Neural progenitor cell (in vitro differentiated cells): ENCODE measurements at places on chromosomes 7 and 10. TPM values are rescaled to one million over a fixed set of nuclear protein-coding genes. Genes with fewer than 3 reads are reported as not detected.

DNA sequence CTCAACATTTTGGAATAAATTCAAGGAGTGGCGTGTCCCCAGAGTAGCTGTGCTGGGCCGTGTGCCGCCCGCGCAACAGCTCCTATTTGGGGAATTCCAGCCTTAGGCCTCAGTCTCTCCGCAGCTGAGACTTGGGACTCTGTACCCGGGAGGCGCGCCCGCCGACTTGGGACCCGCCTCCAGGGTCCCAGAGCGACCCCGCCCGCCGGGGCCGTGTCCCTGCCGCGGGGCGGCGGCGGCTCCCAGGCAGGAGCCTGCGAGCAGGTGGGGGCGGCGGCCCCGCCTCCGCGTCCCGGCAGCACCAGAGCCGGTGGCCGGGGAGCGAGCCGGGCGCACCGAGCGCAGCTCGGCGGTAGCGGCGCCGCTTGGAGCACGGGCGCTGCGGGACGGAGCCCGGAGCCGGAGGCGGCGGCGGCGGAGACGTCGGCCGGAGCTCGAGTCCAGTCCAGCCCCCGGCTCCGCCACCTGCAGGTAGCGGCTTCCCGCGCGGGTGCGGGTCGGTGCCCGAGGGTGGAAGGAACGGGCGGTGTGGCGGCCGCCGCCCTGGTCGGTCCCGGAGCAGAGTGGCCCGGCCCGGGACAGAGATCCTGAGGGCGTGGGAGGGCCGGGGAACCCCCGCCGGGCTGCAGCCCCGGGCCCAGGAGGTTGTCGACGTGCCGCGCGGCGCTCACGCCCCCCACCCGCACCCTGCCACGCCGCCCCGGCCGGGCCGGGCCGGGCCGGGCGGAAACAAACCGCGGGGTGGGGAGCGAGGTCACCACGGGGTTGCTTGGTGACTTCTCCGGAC is at the start of gene WIPF3:
WIPF3 (plus strand) TSS at position 301 of the 787 bp plus-strand sequence. CDS start 28,217 bp downstream, outside the sequence.
- peak within 1 kb of the TSS; percentile 86 for H3K4me3 ChIP-seq
- DNase-seq, result peak; percentile 88
- H3K36me3 ChIP-seq, result no peaks in the 10 kb centered on the region
- H3K27ac ChIP-seq, result no peak within 1 kb of the TSS

GRCh38 chr10:35208949-35209613 is 82.4 kb downstream of the CREM start:
- no peak for DNase-seq
- peaks cover 18% of the 10 kb centered on the region for H3K4me1 ChIP-seq
- no peaks in the 10 kb centered on the region for H3K36me3 ChIP-seq

GRCh38 chr10:70679498-70679897 is 7.2 kb downstream of the ADAMTS14 start:
- H3K36me3 ChIP-seq, result no peaks in the 10 kb centered on the region
- H3K4me3 ChIP-seq, result no peak overlapping the region
- H3K27ac ChIP-seq, result no peak overlapping the region
- H3K27me3 ChIP-seq, result peaks cover 4% of the 10 kb centered on the region
- no peak for DNase-seq
- H3K4me1 ChIP-seq, result no peaks in the 10 kb centered on the region

- H3K27ac ChIP-seq, result no peak overlapping the region
- H3K4me3 ChIP-seq, result peak overlapping the region; percentile 9
- DNase-seq, result peak; percentile 58
- peaks cover 64% of the 10 kb centered on the region for H3K27me3 ChIP-seq
- H3K36me3 ChIP-seq, result no peaks in the 10 kb centered on the region
These were observed 43.6 kb downstream of the NKX6-2 start for GRCh38 chr10:132742167-132742836.

DNA sequence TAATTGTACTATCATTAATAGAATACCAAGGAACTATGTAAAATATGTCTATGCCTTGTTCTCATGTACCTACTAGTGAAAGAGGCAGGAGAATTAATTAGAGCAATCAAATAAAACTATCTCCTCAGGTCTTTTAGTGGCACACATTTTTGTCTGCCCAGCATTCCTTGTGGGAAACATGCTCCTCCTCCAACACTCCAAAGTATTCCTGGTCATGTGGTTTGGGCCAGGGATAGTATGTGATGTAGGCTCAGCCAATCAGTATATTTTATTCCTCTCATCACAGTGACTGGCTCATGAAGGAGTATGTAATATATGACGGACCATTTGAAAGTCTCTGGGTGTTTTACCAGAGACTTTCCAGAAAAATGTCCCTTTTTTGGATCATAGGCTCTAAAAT is 16.7 kb upstream of the SYPL1 start:
- no peak overlapping the region for H3K4me3 ChIP-seq
- H3K27me3 ChIP-seq, result no peaks in the 10 kb centered on the region
- H3K4me1 ChIP-seq, result no peaks in the 10 kb centered on the region

DNA sequence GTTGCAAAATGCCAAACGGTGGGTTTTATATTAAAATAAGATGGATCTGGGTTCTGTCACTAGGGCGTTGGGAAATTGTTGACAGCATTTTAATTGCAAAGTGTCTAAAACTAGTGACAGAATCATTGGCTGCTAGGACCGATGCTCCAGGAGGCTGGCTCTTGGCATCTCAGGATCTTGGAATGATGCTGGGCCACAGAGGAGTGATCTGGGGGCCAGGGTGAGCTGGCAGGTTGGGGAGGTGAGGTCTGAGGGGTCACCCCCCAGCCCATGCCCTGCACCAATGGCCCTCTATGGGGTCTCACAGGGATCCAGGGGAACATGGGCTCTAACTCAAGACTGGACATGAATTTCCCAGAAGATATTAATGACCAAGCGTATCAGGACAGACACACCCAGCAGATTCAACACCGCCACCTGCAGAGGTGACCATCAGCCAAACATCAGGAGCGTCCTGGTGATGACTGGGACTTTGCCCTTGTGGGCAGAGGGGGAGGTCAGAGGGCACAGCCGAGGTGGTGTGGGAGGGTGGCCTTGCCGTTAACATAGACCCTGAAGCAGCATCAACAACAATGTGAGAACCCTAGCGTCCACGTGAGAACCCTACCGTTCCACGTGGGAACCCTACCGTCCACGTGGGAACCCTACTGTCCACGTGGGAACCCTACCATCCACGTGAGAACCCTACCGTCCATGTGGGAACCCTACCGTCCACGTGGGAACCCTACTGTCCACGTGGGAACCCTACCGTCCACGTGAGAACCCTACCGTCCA is 89.0 kb upstream of the PPP2R2D start:
- no peak overlapping the region for H3K27ac ChIP-seq
- DNase-seq, result no peak
- H3K36me3 ChIP-seq, result no peaks in the 10 kb centered on the region
- no peak overlapping the region for H3K4me3 ChIP-seq

DNA sequence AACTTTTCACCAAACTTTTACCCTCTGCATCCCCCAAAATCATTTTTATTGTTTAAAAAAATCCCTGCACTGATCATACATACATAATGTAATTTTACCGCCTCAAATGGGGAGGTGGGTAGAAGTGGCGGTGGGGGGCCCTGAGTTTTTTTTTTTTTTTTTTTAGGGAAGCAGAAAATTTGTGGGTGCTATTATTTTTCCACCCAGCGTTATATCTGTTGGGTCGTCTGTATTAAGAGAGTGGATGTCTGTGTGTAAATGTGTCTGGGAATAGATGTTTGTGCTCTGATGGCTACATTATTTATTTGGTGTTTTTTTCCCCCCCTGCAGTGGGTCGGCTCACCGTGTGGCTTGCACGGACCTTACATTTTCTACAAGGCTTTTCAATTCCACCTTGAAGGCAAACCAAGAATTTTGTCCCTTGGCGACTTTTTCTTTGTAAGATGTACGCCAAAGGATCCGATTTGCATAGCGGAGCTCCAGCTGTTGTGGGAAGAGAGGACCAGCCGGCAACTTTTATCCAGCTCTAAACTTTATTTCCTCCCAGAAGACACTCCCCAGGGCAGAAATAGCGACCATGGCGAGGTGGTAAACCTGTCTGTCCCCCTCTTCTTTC is 438 bp downstream of the ARID5B start:
- no peaks in the 10 kb centered on the region for H3K4me1 ChIP-seq
- peak overlapping the region; percentile 69 for H3K4me3 ChIP-seq

DNA sequence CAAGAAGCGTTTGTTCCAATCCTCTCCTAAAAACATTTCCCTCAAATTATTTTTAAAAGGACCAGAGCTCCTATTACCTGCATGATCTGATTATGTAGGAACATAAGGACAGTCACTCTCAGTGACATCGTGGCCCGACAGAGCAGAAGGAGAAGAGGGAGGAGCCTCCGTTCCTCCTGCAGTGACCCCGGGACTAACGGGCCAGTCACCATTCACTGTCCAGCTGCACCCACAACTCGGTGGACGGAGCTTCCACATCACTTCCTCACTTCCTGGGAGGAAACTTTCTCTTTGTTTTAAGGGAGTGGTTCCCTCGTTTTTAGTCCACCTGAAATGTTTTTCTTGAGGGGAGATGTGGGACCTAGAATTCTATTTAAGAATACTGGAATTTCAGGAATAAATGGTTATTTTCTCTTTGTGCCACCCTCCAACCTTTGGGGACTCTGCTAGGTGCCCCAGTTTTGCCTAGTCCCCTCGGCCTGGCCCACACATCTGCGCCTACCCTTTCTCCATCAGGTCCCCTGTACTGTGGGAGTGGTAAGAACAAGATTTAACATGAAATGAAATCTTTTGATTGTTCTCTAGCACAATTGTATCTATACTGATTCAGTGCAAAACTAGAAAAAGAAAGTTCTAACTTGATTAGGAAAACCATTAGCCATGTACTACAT is 173.5 kb upstream of the RNF32 start:
- no peaks in the 10 kb centered on the region for H3K27me3 ChIP-seq
- H3K4me3 ChIP-seq, result no peak overlapping the region
- no peaks in the 10 kb centered on the region for H3K4me1 ChIP-seq
- no peak overlapping the region for H3K27ac ChIP-seq
- no peak for DNase-seq

GRCh38 chr7:80726666-80727065 is 88.2 kb downstream of the CD36 start:
- H3K36me3 ChIP-seq, result no peaks in the 10 kb centered on the region
- H3K4me3 ChIP-seq, result no peak overlapping the region
- no peak overlapping the region for H3K27ac ChIP-seq
- H3K4me1 ChIP-seq, result peaks cover 16% of the 10 kb centered on the region
- H3K27me3 ChIP-seq, result no peaks in the 10 kb centered on the region

GRCh38 chr7:110922906-110923305 is 168.0 kb upstream of the LRRN3 start:
- H3K27me3 ChIP-seq, result no peaks in the 10 kb centered on the region
- H3K36me3 ChIP-seq, result no peaks in the 10 kb centered on the region
- H3K27ac ChIP-seq, result no peak overlapping the region
- H3K4me3 ChIP-seq, result no peak overlapping the region

DNA sequence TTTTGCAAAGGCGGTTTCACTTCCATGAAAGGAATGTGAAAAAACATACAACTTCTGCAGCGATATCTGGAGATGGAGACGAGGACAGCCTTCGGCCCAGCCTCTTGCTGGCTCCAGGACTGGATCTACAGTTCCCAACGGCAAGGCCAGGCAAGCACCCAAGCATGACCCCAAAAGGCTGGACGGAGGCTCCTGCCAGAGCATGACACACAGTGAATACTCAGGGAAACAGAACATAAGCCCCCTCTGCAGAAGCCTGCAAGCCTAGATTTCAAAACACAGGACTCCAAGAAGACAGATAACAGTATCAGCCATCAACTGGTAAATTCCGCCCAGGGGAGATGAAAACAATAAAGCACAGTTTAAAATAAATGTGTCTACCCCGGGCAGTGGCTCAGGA is 3.3 kb upstream of the LRRC27 start:
- no peak overlapping the region for H3K4me3 ChIP-seq
- peaks cover 25% of the 10 kb centered on the region for H3K4me1 ChIP-seq
- no peak for DNase-seq
- no peak overlapping the region for H3K27ac ChIP-seq

DNA sequence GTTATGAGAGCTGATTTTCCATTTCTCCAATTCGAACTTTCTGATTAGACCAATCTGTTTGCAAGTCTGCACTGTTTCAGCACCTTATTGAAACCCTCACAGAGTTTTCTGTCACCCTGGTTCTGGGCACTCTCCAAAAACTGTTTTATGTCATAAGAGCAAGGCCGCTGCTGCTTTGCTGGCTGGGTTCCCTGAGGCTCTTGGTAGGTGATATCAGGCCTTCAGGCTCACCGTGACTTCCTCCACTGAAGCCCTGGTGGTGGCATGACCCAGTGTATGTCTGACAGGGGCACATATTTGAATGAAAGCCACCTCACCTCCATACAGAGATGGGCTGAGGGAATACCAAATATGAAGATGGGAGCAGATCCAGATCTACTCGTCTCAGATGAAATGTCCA is 8.3 kb downstream of the RABGEF1 start:
- no peak overlapping the region for H3K27ac ChIP-seq
- H3K27me3 ChIP-seq, result no peaks in the 10 kb centered on the region
- peaks cover 11% of the 10 kb centered on the region for H3K4me1 ChIP-seq
- no peaks in the 10 kb centered on the region for H3K36me3 ChIP-seq
- H3K4me3 ChIP-seq, result no peak overlapping the region

DNA sequence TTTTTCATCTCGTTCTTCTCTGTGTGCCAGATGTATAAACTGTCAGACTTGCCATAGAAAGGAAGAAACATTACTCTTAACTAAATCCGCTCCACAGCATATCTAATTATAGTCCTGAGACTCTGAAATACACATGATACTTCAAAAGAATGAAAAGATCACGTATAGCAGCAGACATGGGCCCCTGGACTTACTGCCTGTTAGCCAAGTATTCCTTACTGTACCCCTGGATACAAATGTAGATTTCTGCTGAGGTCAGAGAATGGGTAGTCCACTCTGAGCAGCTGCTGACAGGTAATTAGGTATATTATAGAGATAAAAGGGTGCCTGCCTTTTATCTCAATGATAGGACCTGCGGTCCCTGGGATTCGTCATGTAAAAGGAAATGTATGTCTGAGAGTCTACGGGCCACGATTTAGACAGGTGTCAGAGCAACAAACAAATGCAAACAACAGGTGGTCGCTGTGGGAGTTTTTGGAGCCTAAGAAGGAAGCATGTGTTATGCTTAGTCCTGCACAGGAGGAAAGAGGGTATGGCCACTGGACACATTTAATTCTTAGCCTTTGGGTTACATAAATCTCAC is 69.4 kb downstream of the VOPP1 start:
- no peak for DNase-seq
- H3K27me3 ChIP-seq, result no peaks in the 10 kb centered on the region
- H3K4me1 ChIP-seq, result peaks cover 21% of the 10 kb centered on the region
- no peaks in the 10 kb centered on the region for H3K36me3 ChIP-seq
- no peak overlapping the region for H3K4me3 ChIP-seq

DNA sequence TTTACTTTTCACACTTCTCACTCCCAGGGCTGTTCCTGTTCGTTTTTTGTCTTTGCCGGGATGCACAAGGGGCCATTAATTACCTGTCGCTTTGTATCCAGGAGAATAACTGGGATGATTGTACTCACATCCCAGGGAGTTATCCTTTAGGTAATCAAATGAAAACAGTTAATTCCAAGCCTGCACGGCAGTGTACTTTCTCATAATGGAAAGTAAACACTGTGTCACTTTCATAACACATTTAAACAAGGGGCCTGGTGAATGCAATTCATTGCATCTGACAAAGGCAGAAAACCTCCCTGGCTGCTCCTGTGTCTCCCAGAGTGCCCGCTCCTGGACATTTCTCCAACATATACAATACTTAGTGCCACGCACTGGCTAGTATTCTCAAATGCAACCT is 138.7 kb upstream of the CELF2 start:
- no peaks in the 10 kb centered on the region for H3K27me3 ChIP-seq
- H3K4me1 ChIP-seq, result peaks cover 6% of the 10 kb centered on the region
- no peak overlapping the region for H3K27ac ChIP-seq

GRCh38 chr10:113071446-113071845 is 121.4 kb downstream of the TCF7L2 start:
- no peaks in the 10 kb centered on the region for H3K36me3 ChIP-seq
- no peak for DNase-seq
- H3K27ac ChIP-seq, result no peak overlapping the region
- no peak overlapping the region for H3K4me3 ChIP-seq
- H3K4me1 ChIP-seq, result peaks cover 7% of the 10 kb centered on the region

The MMP21 gene
- total RNA-seq, result not detected in 2 replicates

The TMEM184A gene
- 0.17 and 0.22 TPM in 2 replicates for total RNA-seq

The GRM8 gene
- total RNA-seq, result 0.62 and 1.6 TPM in 2 replicates

The EGR2 gene
- 5.0 and 6.5 TPM in 2 replicates for total RNA-seq

The ASZ1 gene
- total RNA-seq, result not detected in 2 replicates

The MUC3A gene
- 0.15 and 0.80 TPM in 2 replicates for total RNA-seq

The NKX1-2 gene
- total RNA-seq, result not detected in 2 replicates
